Activated CD4-positive, alpha-beta T cell treated with anti-CD3 and anti-CD28 coated beads, Interleukin-2, amount 50 U/mL, for 1 hour (primary cell): ENCODE measurements at places on chromosomes 2 and 18.

- DNase-seq = no peak
Observed at GRCh38 chr18:78984941-78985784, 5.5 kb downstream of the SALL3 start.

GRCh38 chr2:205496370-205496769, 185.9 kb upstream of the NRP2 start:
- no peak for DNase-seq

DNA sequence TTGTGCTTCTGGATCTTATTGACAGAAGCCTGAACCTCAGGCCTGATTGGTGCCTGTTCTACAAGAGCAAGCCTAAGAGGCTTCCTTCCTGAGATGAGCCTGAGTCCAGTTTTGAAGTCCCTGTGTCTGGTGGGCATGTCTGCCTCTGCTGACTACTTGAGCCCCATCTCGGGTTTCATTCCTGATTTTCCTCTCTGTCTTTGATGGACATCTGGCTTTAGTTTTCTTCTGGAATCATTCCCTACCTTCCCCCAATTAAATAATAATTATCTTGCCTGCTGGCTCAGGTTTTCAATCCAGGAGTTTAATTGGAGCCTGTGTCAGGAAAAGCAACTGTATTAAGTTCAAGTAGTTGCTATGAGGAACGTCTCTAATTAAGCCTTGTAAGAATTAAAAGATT, 135.5 kb upstream of the MC4R start:
- DNase-seq = no peak

DNA sequence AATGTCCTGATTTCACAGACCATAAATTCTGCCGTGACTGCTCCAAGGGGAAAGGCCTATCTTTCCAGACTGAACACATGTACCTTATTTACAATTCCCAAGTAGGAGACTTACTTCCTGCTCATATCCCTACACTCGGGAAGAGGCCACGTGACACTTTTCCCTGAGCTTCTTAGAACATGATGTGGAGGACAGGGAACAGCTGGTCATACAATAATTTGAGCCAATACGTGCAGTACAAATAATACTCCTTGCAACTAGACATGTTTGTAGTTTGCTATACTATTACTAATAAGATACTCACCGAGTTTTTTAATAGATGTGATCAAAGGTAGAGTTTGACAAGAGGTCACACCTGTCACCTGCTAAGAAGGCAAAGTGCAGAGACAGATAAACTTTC, 256.4 kb downstream of the SP3 start:
- no peak for DNase-seq

DNA sequence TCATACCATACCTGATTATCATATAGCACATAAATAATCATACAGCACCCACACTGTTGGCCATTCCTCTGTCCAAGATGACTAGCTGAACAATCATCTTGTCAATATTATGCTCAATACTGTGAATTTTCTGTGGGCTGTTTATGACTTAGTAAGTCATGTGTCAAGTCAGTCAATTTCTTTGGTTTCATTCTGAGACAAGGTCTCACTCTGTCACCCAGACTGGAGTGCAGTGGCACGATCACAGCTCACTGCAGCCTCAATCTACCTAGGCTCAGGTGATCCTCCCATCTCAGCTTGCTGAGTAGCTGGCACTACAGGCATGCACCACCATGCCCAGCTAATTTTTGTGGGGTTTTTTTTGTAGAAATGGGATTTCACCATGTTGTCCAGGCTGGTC, 5.7 kb downstream of the MCM6 start:
- DNase-seq = no peak

- DNase-seq = no peak
Observed at GRCh38 chr2:73593680-73594079, 48.5 kb downstream of the NAT8 start.

GRCh38 chr2:112938904-112939303, 27.9 kb downstream of the IL37 start:
- DNase-seq = no peak

GRCh38 chr2:37394263-37394662, 49.8 kb downstream of the QPCT start:
- no peak for DNase-seq

DNA sequence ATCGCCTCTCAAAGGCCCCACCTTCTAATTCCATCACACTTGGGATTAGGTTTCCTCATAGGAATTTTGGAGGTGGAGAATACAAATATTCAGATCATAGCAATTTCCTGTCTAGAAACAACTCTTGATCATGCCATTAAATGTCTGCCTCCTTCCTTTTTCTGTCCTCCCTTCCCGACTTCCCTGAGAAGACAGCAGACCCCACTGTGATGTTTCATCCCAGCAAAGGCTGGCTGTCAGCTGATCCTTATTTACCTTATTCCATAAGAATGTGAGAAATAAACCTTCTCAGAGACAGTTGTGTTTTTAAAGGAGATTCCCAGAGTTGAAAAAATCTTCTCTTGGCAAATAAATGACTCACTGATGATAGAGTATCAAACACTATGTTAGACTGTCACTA, 133.9 kb downstream of the TDRD15 start:
- no peak for DNase-seq

DNA sequence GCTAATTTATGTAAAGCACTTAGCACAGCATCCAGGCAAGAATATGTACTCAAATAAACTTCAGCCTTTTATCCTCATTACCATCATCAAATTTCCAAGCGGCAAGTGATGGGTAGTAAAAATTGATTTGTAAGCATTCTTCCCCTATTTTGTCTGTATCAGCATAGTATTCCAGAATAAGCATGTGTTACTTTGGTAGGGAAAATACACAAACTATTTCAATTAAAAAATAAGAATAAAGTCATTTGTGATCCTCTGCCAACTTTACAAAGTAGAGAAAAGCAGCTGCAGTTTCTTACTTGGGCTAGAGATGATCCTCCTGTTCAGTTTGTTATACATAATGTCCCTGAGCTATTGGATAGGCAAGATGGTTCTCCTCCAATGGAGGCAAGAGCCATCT, 493.2 kb downstream of the ZEB2 start:
- DNase-seq = no peak

- no peak for DNase-seq
Observed at GRCh38 chr2:151649966-151650365, 84.3 kb downstream of the NEB start.

DNA sequence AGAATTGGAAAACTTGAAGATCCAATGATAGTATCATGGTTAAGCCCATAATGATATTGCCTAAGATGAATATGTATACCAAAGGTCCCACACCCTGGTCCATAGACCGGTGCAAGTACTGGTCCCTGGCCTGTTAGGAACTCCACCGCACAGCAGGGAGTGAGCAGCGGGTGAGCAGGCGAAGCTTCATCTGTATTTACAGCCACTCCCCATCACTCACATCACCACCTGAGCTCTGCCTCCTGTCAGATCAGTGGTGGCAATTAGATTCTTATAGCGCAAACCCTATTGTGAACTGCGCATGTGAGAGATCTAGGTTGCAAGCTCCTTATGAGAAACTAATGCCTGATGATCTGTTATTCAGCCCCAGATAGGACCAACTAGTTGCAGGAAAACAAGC, 402.4 kb downstream of the EPHA4 start:
- no peak for DNase-seq

DNA sequence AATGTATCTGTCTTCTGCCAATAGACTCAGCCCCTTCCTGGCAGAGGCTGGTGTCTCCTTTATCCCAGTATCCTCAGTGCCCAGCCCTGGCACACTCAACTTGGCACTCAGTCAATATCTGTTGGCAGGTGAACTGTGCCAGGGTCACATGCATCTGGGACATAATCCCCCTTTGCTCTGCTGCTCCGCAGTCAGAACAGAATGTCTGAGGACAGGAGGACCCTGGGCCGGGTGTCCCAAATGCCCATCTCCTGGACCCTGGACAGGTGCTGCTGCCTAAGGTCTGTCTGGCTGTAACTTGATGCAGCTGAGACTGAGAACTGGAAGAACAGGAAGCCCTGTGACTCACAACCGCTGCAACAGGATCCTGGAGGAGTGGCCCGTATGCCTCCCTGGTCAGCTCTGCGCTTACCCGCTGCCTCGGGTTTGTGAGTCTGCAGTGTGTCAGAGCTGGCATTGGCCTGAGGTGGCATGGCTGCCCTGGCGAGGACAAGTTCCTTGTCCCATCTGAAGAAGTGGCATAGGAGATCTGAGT, 11.4 kb downstream of the HK2 start:
- peak; percentile 24 for DNase-seq

- DNase-seq = no peak
Observed at GRCh38 chr2:170365686-170366085, 187.7 kb downstream of the MYO3B start.

- DNase-seq = no peak
Observed at GRCh38 chr2:18932853-18933252, 343.5 kb upstream of the NT5C1B start.

- no peak for DNase-seq
Observed at GRCh38 chr18:33159151-33159550, 281.4 kb downstream of the CCDC178 start.

DNA sequence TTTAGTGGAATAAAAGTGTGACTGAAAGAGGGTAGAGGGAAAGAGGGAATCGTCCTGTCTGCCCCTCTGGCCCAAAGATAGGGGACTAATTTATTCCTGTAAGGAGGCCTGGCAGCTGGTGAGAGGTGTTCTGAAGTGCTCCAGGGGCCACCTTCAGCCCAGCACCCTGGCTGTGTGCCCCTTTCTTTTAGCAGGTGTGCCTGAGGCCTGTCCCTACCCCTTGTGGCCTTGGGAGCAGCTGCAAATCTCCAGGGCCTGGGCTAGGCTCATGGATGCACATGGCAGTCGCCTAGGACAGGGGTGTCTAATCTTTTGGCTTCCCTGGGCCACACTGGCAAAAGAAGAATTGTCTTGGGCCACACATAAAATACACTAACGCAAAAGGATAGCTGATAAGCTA, 37.3 kb downstream of the FHOD3 start:
- no peak for DNase-seq
